Neural progenitor cell (in vitro differentiated cells): ENCODE measurements at places on chromosomes 11 and 22. TPM values are rescaled to one million over a fixed set of nuclear protein-coding genes. Genes with fewer than 3 reads are reported as not detected.
A peak's percentile ranks its signal among the peaks of the same experiment; 100 is the strongest.

Gene DDB1
- total RNA-seq = 275 and 314 TPM in 2 replicates

DNA sequence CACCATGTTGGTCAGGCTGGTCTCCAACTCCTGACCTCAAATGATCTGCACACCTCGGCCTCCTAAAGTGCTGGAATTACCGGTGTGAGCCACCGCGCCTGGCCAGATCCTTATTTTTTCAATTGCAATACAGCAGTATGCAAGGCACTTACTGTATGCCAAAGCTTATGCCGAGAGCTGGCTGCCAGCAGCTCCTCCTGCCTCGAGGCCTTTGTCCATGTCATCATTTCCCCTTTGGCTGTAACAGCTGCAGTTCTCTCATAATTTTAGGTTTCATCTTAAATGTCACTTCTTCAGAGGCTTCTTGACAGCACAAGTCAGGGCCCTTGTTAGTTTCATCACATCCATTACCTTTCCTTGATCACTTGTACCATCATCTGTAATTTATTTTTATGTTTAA, 1.5 kb upstream of the SREBF2 start:
- no peak for DNase-seq

Gene EED
- total RNA-seq = 44.2 and 64.9 TPM in 2 replicates

Gene SULT4A1
- total RNA-seq = 14.2 and 15.7 TPM in 2 replicates

GRCh38 chr22:36636916-36637315, 66.6 kb downstream of the CACNG2 start:
- peak; percentile 54 for DNase-seq

DNA sequence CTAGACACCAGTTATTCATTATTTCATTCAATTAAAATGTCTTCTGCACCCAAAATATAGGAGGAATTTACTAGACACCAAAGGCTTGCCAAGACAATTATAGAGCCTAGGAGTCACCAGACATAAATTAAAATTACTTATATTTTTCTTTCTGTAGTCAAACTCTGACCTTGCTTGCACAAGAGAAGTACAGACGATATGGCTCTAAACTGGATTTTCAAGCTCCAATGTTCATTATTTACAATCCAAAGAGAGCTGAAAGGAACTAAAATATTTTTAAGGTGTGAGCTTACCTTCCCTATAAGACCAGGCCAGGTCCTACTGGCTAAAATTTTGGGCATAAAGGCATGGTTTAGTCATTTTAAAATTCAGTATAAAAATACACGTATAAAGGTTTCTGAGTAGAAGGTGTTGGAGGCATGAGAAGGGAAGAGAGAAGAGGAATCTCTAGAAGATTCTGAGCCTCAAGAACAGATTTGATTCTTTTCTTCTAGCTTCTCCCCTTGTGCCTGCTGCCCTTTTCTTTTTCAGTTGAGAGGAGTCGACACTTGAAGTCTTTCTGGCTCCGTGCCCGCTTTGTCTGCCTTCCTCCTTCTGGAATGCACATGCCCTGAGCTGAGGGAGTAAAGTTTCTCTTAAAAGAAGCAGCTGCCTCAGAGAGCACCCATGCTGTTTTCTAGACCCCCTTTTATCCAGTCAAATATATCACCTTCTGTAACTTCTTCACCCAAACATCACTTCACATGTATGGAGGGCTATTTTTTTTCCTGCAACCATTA, 13.5 kb downstream of the C11orf97 start:
- DNase-seq = peak; percentile 57

DNA sequence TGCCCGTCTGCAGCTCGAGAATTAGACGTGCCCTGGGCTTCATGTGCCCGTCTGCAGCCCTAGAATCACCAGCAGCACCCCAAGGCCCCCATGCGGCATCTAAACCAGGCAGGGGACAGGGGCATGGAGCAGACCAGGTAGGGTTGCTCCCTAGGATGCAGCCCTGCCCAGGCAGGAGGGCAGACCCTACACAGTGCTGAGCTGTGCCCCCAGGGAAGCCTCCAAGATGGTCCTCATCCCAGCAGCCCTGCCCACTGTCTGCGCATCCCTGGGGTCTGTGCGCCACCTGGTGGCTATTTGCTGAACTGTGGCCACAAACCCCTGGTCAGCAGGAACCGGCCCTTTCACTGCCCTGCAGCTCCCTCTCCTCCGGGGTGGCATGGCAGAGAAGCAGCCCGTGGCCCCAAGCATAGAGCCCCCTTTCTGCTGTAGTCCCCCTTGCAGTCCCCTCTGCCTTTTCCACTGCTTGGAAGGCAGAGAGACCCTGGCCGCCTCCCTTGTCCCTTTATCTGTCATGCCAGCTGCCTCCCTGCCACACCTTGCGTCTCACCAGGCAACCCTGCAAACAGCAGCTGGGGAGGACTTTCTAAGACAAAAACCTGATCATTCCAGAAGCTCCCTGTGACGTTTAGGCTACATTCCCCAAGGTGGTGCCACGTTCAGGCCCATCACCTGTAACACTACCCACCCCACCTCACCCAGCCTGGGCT, 86.6 kb downstream of the KCNQ1 start:
- DNase-seq = peak; percentile 83

Gene NAALAD2
- 24.6 and 67.1 TPM in 2 replicates for total RNA-seq

DNA sequence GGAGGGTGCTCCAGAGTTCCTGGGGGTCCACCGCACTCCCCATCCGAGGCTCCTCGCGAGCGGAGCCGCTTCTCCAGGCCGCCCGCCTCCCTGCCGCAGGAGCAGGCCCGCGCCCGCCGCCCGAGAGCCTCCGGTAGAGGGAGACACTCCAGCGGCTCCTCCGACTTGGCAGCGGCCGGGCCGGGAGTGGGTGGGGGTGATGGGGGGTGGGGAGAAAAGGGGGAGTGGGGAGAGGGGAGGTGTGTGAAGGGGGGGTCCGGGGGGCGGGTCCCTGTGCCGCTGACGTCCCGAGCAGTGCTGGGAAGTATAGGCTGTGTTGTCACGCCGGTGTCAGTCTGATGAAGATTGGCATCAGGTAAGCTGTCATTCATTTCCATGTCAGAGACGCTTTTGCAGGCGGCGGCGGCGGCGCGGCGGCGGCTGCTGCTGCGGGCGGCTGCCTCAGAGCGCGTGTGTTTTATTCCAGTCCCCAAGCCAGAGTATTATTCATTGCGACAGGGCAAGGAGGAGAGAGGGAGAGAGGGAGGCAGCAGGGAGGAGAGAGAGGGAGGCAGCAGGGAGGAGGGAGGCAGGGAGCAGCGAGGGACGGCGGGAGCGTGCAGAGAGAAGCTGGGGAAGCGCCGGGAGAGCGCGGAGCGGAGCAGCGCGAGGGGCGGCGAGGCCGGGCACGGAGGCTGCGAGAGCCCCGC, at the start of gene PKNOX2:
Gene PKNOX2, plus strand, starts transcription at position 330 of the 689 bp plus-strand sequence. CDS start 186,555 bp downstream, outside the sequence.
- DNase-seq = peak; percentile 94

DNA sequence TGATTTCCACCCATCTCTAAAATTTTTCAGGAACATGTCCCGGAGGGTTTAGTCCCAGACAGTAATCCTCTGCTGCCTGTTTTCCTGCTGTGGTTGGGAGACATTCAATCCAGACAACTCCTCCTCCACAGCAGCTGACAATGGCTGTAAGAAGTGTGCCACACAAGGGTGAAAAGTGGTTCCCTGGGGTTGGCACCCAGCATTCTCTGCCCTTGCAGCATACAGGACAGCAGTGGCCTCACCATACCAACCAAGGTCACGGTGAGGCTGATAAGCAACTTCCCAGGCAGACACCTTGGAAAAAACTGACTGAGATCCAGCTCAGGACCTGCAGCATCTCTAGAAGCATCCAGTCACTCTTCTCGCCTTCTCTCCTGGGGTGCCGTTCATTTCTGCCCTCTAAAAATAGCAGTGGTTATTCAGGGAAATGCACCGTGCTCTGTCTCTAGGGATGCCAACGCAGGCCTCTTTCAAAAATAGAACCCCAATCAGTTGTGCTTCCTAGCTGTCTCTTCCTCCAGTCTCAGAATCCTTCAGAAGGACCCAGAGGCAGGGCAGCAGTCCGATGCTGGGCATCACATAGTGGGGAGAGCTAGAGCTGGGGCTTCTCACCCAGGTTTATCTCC, 241.0 kb downstream of the TENM4 start:
- no peak for DNase-seq

Gene ADAMTS15
- total RNA-seq = 0.09 and 0.25 TPM in 2 replicates
